ENCODE measurements at places on chromosomes 11 and 22.

DNA sequence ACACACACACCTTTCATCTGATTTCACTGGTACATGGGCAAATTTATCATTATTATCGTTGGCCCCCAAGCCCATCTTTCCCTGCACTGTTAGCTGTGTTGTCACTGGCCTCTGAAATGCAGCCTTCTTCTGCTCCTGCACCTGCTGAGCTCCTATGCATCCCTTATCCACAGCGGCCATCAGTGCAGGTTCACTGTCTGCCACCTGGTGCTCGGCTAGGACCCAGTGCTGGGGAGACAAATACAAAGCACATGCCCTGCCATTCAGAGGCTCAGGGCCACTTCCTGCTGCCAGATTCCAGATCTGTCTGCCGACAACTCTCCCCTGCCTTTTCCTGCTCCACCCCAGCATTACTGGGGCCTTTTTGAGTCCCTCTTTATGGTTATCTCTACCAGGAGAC, 1205.4 kb downstream of the TBC1D22A start:
- no peak for DNase-seq

GRCh38 chr11:9760193-9760575, 96.3 kb downstream of the SWAP70 start:
- DNase-seq, result peak; percentile 15

- peak; percentile 25 for DNase-seq
These were observed 317.8 kb downstream of the NTM start for GRCh38 chr11:131688048-131688693.

- peak; percentile 76 for DNase-seq
These were observed 23.4 kb upstream of the MPPED1 start for GRCh38 chr22:43388420-43388851.

DNA sequence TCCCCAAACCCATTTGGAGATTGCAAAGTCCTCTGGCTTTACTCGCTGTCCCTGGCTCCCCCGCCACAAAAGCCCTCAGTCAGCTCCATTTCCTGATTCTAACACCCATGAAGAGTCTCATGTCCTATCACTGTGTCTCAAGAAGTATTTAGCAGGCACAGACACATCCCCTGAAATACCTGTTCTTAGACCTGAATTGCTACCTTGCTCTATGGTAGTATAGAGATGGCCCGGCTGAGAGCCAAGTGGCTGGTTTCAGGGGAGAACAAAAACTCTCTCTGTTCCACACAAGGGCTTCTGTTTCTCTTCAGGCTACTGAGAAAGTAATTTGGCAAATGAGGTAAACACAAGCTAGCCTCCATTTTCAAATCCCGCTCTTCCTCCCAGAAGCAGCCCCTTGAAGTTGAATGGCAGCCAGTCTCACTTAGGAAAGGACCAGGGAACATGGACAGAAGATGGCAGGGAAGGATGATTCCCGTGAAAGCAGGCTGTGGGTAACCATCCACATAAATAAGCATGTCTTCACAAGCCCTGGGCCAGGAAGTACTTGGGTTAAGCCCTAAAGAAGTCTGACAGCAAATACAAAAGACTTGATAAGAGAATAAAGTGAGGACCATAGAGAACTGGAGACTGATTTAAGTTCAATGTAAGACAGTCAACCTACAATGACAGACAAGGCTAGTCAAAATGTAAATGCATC, 137.8 kb downstream of the C11orf58 start:
- DNase-seq, result no peak

DNA sequence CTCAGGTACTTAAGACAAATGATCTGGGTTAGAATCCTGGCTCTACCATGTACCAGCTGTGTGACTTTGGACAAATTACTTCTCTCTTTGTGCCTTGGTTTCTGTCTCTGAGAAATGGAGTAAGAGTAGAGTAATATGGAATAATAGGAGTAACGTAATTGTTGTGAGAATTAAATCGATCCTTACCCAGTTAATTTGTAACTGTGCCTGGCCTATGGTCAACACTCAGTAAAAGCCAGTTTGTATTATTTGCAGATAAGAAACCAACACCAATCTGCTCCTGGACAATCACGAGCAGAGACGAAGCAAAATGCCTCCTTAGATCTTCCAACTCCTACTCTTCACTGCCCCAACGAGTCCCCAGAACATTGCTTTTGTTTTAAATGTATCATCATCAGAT, 266.7 kb downstream of the DCDC1 start:
- no peak for DNase-seq

DNA sequence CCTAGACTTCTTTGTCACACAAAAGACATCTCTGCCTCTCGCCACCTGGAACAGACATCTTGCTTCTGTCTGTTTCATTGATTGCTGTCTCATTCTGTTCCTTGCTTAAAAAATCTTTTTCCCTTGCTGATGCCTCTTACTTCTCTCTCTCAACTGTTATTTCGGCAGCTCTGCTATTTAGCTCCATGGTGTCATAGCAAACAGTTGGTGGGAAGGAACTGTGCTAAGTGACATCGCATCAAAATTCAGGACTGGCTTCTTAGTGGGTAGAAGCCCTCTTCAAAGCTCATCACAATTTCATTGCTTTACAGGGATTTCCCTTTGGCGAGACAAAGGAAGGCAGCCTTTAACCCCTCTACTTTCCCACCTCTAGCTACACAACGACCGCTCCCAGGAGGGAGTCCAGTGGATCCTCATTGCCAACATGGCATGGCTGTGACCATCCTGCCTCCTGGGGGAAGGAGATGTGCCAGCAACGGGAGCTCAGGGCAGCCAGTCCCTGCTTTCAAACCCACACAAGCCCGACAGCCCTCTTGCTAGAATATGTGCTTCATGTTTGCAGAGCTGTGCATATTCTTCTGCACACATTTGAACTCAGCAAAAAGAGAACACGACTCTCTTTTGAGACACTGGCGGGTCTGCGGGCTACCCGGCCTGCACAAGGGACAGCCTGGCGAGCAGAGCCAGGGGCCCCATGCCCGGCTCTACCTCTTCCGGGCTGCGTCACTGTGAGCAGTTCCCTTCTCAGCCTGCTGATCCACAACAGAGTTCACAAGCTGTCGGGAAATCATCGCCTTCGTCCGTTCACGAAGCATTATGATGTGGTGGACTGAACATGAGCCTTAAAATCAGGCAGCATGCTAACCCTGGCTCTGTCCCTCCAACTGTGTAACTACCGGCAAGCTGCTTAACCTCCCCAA, 51.1 kb upstream of the JAM3 start:
- no peak for DNase-seq

DNA sequence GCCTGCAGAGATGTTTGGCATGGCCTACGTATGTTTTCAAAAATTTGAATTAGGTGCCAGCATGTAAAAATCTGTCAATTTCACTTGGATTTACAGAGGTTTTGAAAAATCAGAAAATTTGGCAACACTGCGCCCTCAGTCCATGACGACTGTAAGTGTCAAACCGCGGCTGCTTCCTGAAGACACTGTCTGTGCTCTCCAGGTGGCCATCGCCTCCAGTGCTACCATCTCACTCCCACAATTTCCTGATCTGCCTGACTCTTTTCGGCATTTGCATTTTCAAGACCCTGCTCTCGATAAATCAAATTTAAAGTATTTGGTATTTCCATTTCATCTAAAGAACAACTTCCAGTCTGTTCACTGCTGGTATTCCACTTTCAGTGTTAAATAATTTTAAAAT, 34.6 kb downstream of the VSIG10L2 start:
- no peak for DNase-seq

- DNase-seq, result no peak
These were observed 1.1 kb downstream of the OR5A2 start for GRCh38 chr11:59425131-59425530.

- DNase-seq, result no peak
These were observed 197.5 kb downstream of the MSANTD4 start for GRCh38 chr11:105824457-105825013.

- DNase-seq, result no peak
These were observed 52.2 kb downstream of the PPFIA1 start for GRCh38 chr11:70322666-70323065.

DNA sequence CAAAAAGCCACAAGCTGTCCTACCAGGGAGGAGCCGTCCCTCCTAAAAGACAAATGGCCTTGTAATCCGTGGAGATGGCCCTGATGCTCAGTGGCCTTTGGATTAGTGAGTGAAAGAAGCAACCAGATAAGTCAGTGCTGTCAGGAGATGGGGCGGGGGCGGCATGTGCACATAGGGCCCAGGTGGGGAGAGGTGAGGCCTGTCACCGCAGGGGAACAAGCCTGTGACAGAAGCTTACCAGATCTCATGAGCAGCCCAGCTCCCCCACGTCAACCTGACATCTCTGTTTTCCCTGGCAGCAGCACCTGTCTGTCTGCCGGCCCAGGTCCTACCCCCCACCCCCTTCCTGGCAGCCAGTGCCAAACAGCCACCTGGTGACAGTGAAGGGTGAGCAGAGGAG, 162.6 kb downstream of the BUD13 start:
- DNase-seq, result no peak

GRCh38 chr11:69374946-69375310, 81.0 kb downstream of the MYEOV start:
- no peak for DNase-seq

- no peak for DNase-seq
These were observed 153.3 kb upstream of the NECTIN1 start for GRCh38 chr11:119882316-119882715.

- no peak for DNase-seq
These were observed 380.2 kb downstream of the TMEM135 start for GRCh38 chr11:87417951-87418350.

All from stimulated activated CD4-positive, alpha-beta T cell treated with anti-CD3 and anti-CD28 coated beads, Interleukin-1b, Interleukin-23, amount 100 ng/mL, for 48 hours (primary cell).